ENCODE measurements at places on chromosomes 12 and 14.

DNA sequence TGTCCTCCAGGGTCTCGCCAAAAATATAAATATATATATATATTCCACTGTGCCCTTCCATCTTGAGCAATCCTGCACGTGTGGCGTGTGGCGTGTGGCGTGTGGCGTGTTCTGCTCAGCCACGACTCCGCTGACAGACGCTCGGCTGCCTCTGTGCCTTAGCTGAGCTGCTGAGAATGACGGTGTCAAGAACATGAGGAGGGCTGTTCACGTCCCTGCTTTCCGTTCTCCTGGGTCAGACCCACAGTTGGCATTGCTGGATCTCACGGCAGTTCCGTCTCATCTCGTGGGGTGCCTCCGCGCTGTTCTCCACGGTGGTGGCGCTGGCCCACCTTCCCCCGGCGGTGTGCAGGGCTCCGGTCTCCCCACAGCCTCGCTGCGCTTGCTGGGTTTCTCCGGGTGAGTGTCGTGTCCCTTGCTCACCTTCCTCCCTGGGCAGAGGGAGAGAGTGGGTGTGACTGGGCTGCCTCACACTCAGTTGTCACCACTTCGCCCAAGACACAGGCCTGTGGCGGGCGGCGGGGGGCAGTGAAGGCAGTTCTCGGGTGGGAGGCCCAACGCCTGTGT lies 9.4 kb downstream of the GPR132 start:
- H3K4me1 ChIP-seq = no peaks in the 10 kb centered on the region
- no peaks in the 10 kb centered on the region for H3K27me3 ChIP-seq
- H3K36me3 ChIP-seq = no peaks in the 10 kb centered on the region
- H3K4me3 ChIP-seq = no peak overlapping the region
- no peak for DNase-seq

- no peaks in the 10 kb centered on the region for H3K4me1 ChIP-seq
- H3K27ac ChIP-seq = no peak overlapping the region
- H3K27me3 ChIP-seq = no peaks in the 10 kb centered on the region
- H3K4me3 ChIP-seq = no peak overlapping the region
- DNase-seq = no peak
- H3K36me3 ChIP-seq = no peaks in the 10 kb centered on the region
Observed at GRCh38 chr12:2195085-2195484, 142.3 kb downstream of the CACNA1C start.

DNA sequence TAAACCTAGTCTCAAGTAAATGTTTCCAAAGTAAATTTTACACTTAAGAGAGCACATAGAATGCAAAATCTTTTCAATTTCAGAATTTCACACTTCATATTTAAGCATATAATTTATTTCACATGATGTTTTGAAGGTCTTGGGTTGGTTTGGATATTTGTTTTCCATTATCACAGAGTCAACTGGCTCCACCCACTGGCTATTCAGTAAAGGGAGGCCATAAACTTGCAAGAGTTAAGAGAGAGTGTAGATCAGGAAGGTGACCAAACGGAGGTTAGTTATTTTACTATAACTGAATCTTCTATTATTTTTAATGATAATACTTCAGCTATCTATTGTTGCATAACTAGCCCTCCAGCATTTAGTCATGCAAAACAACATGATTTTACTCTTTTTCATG lies 6.2 kb upstream of the CPNE8 start:
- H3K36me3 ChIP-seq = no peaks in the 10 kb centered on the region
- no peak overlapping the region for H3K27ac ChIP-seq
- no peaks in the 10 kb centered on the region for H3K27me3 ChIP-seq
- no peak overlapping the region for H3K4me3 ChIP-seq
- no peak for DNase-seq
- no peaks in the 10 kb centered on the region for H3K4me1 ChIP-seq

DNA sequence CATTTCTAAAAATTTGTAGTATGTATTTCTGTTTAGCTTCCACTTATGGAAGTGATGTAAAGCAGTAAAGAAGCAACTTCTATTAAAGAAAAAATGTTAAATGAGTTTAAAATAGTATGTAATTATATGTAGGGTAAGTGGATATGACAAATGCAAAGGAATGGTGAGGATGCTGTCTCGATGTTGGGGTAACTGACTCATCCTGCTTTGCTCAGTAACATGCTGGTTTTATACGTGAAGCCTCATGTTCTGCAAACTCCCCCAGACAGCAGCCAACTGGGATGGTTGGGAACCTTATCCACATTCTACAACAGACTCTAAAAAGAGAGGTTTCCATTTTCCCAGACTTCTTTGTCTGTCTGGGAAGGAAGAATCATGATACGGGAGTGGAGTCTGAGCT lies 1006.4 kb upstream of the TMEM132C start:
- DNase-seq = no peak
- H3K4me3 ChIP-seq = no peak overlapping the region
- H3K27ac ChIP-seq = no peak overlapping the region
- H3K27me3 ChIP-seq = no peaks in the 10 kb centered on the region

- no peak for DNase-seq
- H3K27ac ChIP-seq = no peak overlapping the region
- no peak overlapping the region for H3K4me3 ChIP-seq
- H3K27me3 ChIP-seq = no peaks in the 10 kb centered on the region
- H3K36me3 ChIP-seq = no peaks in the 10 kb centered on the region
Observed at GRCh38 chr14:89466484-89466883, 49.5 kb upstream of the FOXN3 start.

- DNase-seq = peak; percentile 18
- peak overlapping the region; percentile 96 for H3K4me3 ChIP-seq
- H3K4me1 ChIP-seq = peaks cover 22% of the 10 kb centered on the region
- H3K27ac ChIP-seq = peak overlapping the region; percentile 75
Observed at GRCh38 chr12:46266382-46266791, 2.5 kb downstream of the SLC38A1 start.

DNA sequence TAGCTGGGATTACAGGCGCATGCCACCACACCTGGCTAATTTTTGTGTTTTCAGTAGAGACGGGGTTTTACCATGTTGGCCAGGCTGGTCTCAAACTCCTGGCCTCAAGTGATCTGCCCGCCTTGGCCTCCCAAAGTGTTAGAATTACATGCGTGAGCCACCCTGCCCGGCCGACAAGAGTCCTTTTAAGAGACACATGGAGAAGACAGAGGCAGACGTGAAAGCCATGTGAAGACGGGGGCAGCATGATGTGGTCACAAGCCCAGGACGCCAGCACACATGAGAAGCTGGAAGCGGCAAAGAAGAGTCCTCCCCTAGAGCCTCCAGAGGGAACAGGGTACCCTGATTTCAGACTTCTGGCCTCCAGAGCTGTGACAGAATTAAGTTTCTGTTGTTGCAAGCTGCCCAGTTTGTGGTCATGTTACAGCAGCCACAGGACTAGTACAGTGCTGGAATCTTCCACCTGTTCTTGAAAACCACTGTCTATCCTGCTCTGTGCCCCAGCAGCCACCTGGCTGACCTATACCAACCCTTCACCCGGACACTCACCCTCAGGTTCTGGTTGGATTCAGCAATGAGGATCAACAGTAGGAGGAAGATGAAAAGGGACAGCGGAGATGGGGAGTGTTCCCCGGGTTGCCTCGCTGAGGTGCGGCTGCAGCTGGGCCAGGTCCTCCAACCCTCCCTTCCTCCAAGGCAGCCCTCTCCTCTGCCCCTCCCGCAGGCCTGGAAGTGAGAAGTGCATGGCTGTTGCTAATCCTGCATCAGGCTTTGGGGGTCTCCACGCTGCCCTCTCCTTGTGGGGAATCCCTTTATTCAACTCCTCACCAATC lies 16.9 kb downstream of the VPS37B start:
- no peak overlapping the region for H3K4me3 ChIP-seq
- H3K4me1 ChIP-seq = peaks cover 81% of the 10 kb centered on the region

DNA sequence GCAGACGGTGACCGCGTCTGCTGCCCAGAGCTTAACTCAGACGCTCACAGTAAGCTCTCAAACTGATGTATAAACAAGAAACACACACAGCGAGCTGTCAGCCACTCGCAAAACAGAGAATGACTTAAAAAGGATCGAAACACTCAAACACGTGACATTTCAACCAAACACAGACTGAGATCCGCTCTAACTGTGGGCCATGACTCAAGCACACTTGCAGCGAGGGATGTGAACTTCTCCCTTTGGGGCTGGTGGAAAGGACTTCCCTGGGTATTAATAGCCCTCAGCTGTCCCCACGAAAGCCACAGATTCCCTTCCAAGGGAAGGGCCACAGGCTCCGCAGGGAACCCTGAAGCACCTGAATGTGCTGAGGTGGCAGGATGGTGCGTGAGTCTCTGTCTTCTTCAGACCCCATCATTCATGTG lies 29.1 kb downstream of the CCDC88C start:
- peaks cover 79% of the 10 kb centered on the region for H3K4me1 ChIP-seq
- peak overlapping the region; percentile 5 for H3K4me3 ChIP-seq
- no peaks in the 10 kb centered on the region for H3K27me3 ChIP-seq
- peak; percentile 71 for DNase-seq
- peak overlapping the region; percentile 94 for H3K27ac ChIP-seq

DNA sequence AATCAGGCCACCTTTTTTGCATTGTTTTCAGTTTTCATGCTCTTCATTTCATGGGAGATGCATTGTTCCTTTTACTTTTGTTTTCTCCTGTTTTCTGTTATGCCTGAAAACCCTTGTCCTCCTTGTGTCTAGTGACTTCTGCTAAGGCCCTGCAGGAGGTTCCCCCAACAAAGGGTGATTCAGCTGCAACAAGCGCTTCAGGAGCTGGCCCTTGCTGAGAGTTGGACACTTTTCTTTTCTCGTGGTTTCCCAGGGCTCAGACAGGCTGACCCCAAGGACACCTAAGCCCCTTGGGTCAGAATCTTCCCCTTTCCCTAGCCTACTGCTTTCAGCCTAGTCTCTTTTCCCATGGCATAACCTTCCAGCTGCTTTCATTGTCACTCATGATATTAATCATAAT lies 98.9 kb downstream of the PLXNC1 start:
- H3K4me3 ChIP-seq = no peak overlapping the region
- peaks cover 25% of the 10 kb centered on the region for H3K36me3 ChIP-seq
- H3K4me1 ChIP-seq = no peaks in the 10 kb centered on the region
- no peaks in the 10 kb centered on the region for H3K27me3 ChIP-seq
- H3K27ac ChIP-seq = no peak overlapping the region
- no peak for DNase-seq

GRCh38 chr14:74574706-74575105 lies 37.3 kb downstream of the LTBP2 start:
- H3K27me3 ChIP-seq = no peaks in the 10 kb centered on the region
- no peaks in the 10 kb centered on the region for H3K4me1 ChIP-seq
- no peaks in the 10 kb centered on the region for H3K36me3 ChIP-seq
- DNase-seq = no peak
- no peak overlapping the region for H3K4me3 ChIP-seq

DNA sequence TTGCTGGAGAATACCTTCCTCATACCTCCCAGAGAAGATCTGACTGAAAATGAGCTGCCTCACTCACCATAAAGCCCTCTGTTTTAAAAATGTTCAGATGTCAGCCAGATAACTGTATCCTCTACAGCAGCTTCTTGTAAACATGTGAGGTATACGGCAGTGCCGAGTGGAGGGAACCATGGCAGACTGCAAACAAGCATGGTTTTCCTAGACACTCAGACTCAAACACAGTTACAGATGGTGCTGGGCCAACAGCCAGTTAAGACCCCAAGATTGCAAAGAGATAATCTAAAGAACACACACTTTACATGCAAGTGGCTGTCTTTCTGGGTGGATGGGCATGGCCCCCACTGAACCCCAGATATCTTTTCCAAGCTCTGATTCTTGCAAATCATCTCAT lies 16.6 kb upstream of the CCDC177 start:
- DNase-seq = no peak
- H3K27ac ChIP-seq = no peak overlapping the region
- H3K27me3 ChIP-seq = no peaks in the 10 kb centered on the region
- no peaks in the 10 kb centered on the region for H3K4me1 ChIP-seq
- H3K4me3 ChIP-seq = no peak overlapping the region
